ENCODE measurements at places on chromosomes 4 and X.

DNA sequence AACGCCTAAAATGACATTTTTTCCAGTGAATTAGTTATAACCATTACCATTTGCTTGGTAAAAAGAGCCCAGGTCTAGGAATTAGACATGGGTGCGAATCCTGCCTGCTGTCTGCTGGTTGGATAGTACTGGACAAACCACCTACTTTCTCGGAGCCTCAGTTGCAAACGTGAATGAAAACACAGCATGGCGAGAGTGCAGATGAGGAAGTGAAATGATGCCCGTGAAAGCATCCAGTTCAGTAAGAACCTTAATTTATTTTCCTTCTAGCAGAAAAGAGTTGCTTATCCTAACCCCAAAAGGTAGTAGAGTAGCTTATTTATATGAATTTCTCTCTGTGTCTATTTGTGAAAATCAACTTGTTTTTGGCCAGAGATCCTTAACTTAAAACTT, 171.4 kb upstream of the GALNT7 start:
- no peak for DNase-seq

- DNase-seq = no peak
Observed at GRCh38 chrX:40887476-40887875, 152.1 kb upstream of the MED14 start.

DNA sequence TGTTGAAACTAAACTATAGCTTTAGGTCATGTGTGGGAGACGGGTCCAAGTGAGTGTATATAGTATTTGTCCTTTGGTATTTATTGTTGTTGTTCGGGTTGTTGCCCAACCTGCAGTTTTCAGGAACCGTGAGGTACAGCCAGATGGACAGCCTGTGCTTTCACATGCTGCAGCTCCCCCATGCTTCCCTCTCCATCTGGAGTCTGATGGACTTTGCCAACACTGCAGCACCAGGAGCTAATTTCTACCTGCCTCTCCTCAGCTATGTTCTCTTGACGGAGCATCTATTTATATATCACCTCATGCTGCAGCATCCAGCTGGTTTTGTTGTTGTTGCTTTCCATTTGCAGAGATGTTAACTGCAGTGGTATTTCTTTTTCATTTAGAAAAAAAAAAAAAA, 80.1 kb downstream of the TLL1 start:
- DNase-seq = no peak

DNA sequence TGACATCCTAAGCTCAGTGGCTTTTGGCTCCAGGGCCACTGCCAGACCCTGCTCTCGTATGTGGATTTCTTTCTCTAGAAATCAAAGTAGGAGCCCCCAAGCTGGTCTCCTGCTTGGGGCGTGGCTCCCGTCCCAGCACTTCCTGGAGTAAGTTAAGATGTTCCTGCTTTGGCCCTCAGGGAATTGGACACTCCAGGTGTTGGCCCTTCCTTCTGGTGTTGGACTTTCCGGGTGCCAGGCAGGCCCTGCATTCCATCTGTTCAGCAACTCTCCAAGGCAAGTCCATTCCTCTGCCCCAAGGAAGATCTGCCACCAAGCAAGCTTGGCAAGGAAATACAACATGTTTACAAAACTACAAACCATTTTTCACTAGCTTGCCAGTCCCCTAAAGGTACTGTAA, 22.1 kb upstream of the GPC4 start:
- DNase-seq = no peak

DNA sequence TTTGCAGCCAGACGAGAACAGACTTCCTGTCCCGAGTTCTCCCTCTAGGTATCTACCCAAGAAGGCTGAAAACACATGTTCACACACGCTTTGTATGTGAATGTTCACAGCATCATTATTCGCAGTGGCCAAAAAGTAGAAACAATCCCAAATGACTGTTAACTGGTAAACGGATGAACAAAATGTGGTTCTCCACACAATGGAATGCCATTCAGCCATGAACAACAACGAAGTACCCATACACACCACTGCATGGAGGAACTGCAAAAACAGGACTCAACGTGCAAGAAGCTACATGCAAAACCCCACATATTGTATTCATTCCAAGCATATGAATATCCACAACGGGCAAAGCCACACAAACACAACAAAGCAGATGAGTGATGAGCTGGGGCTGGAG, 45.0 kb downstream of the PDHA1 start:
- no peak for DNase-seq

DNA sequence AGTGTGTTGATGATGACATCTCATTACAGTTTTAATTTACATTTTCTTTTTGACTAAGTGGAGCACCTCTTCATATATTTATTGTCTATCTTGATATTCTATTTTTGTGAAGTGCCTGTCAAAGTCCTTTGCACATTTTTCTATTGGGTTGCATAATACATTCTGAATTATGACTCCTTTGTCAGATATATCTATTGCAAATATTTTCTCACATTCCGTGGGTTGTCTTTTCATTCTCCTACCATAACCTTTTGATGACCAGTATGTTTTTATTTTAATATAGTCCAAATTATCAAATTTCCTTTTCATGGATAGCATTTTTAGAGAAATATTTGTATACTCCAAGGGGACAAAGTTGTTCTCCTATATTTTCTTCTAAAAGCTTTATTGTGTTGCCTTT, 126.4 kb downstream of the PJA1 start:
- no peak for DNase-seq

DNA sequence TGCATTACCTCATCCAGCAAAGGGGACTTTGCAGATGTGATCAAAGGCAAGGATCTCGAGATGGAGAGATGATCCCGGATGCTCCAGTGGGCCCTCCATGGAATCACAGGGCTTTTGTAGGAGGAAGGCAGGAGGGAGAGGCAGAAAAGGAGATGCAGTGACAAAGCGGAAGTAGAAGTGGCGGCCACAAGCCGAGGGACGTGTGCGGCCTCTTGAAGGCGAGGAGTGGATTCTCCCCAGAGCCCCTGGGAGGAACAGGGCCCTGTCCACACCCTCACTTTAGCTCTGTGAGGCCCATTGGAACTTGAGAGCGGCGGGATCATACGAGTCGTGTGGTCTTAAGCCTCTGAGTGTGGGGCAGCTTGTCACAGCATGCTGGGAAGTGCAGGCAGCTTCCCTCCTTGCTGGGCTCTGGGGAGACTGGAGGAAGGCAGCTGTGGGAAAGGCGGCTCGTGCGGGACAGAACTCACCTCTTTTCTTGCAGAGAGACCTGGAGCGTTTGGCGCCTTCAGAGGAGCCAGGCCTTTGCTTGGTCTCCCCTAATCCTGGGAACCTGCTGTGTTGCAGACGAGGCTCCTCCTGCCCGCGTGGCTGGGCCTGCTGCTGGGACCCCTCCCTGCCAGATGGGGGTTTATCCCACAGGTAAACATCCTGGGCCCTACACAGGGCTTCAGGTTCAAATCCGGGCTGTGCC, 10.2 kb downstream of the SH3TC1 start:
- no peak for DNase-seq
